ENCODE measurements at places on chromosomes 2 and 18. TPM values are rescaled to one million over a fixed set of nuclear protein-coding genes. Genes with fewer than 3 reads are reported as not detected.

Gene GREB1L
- total RNA-seq, result 6.3 TPM

GRCh38 chr2:102057502-102058292 lies 65.9 kb downstream of the IL1R2 start:
- H3K27me3 ChIP-seq, result no peaks in the 10 kb centered on the region
- no peak for DNase-seq
- H3K4me3 ChIP-seq, result no peak overlapping the region
- no peak overlapping the region for H3K27ac ChIP-seq
- H3K36me3 ChIP-seq, result no peaks in the 10 kb centered on the region

DNA sequence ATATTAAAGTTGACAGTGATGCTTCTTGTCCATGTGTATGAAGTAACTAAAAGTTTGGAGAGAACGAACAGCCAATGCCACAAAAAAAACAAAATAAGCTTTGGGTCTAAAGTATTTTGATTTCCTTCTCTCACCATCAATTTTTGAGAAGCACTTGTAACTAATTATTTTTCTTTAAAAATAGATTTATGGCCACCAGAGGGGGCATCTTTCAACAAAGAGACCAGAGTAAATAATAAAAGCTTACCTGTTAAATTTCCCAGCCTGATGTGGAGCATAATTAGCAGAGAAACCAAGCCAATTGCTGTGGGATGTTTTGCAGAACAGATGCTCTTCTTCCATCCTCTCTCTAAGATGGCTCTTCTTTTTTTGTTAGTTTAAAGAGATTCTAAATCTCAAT lies 29.0 kb downstream of the LINC00305 start:
- H3K36me3 ChIP-seq, result no peaks in the 10 kb centered on the region
- H3K27me3 ChIP-seq, result peaks cover 38% of the 10 kb centered on the region
- DNase-seq, result peak; percentile 29
- no peaks in the 10 kb centered on the region for H3K4me1 ChIP-seq

DNA sequence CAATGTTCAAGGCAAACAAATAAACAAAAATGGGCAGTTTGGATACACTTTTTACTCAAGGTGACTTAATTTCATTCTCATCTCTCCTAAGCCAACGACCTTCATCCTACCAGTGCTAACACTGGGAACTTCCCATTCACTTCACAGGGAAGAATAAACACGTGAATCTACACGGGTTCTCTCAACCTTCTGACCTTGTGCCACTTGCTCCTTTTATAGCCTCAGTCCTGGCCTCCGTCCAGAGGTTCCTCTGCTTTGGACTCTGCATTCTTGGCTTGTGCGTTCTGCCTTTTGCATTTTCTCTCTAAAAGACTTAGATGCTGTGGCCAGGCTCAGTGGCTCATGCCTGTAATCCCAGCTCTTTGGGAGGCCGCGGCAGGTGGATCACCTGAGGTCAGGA lies 13.8 kb downstream of the ZNF2 start:
- peaks cover 39% of the 10 kb centered on the region for H3K36me3 ChIP-seq
- no peak overlapping the region for H3K27ac ChIP-seq
- no peak overlapping the region for H3K4me3 ChIP-seq
- no peak for DNase-seq

GRCh38 chr2:28594332-28595108 lies 98.7 kb downstream of the PLB1 start:
- H3K36me3 ChIP-seq, result no peaks in the 10 kb centered on the region
- peaks cover 30% of the 10 kb centered on the region for H3K4me1 ChIP-seq
- peak; percentile 99 for DNase-seq
- no peak overlapping the region for H3K4me3 ChIP-seq

DNA sequence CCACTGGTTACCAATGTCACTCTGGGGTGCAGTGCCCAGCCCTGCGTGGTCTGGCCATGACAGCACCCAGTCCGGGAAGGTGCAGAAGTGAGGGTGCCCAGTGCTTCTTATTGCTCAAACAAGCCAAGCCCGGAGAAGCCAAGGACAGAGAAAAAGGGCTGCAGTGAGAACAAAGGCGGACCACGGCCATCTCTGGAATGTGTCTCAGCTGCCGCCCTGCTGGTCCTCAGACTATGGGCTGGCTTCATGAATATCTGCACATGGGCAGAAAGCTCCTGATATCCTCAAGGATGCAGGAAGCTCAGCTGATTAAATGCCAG lies 28.7 kb downstream of the COPS9 start:
- H3K27ac ChIP-seq, result no peak overlapping the region
- H3K27me3 ChIP-seq, result peaks cover 58% of the 10 kb centered on the region
- no peaks in the 10 kb centered on the region for H3K4me1 ChIP-seq
- no peaks in the 10 kb centered on the region for H3K36me3 ChIP-seq
- DNase-seq, result no peak

Data from PC-3 (cell line).